Activated CD4-positive, alpha-beta T cell treated with anti-CD3 and anti-CD28 coated beads, Interleukin-2, amount 10 ng/mL, durations not matched to agents 24 days and 14 days (primary cell): ENCODE measurements at places on chromosomes 4 and X. TPM values are rescaled to one million over a fixed set of nuclear protein-coding genes. Genes with fewer than 3 reads are reported as not detected.

- H3K4me3 ChIP-seq: no peak overlapping the region
- no peak for DNase-seq
- H3K27ac ChIP-seq: no peak overlapping the region
- no peaks in the 10 kb centered on the region for H3K27me3 ChIP-seq
- no peaks in the 10 kb centered on the region for H3K4me1 ChIP-seq
These were observed 54.6 kb downstream of the RELL1 start for GRCh38 chr4:37631551-37631950.

- peaks cover 11% of the 10 kb centered on the region for H3K4me1 ChIP-seq
- no peak overlapping the region for H3K27ac ChIP-seq
- DNase-seq: no peak
- H3K36me3 ChIP-seq: no peaks in the 10 kb centered on the region
These were observed 424 bp downstream of the SATL1 start for GRCh38 chrX:85243155-85243554.

DNA sequence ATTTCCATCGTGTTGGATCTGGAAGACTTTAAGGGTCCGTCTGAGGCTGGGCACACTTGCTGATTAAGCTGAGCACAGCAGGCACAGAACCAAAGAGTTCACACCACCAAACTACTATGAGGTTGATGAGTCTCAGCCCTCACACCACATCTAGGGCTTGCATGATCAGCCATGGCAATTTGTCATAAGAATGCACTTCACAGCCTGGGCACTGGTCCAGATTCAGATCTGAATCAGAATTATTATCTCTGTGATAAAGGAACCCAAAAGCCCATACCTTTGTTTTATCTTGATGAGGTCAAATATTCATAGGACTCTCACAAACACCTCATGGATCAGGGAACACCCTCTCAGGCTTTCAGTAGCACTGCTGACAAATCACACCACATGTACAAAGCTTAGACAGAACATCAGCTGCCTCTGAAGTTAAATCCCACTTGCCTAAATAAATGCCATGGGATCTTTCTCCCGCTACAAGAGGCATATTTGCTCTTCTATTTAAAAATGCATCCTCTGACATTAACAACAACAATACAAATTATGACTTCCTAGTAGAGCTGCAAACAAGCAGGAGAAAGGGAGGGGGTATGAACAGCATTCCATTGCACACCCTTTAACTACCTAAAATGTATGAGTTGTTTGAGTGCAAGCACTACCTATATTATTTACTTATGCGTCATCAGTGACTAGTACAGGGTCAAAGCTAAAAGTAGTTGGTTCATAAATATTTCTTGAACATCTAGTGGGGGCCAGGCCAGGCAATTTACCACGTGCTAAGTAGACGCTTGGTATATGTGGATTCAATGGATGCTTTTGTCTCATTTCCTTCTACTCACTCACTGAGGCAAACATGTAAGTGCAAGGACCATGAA is 186.3 kb upstream of the FGF13 start:
- H3K36me3 ChIP-seq: no peaks in the 10 kb centered on the region
- no peak overlapping the region for H3K27ac ChIP-seq
- no peaks in the 10 kb centered on the region for H3K4me1 ChIP-seq
- no peaks in the 10 kb centered on the region for H3K27me3 ChIP-seq
- DNase-seq: no peak

GRCh38 chr4:91116861-91117260 is 989.7 kb downstream of the CCSER1 start:
- H3K27me3 ChIP-seq: no peaks in the 10 kb centered on the region
- H3K4me1 ChIP-seq: no peaks in the 10 kb centered on the region
- DNase-seq: no peak
- H3K36me3 ChIP-seq: no peaks in the 10 kb centered on the region
- no peak overlapping the region for H3K27ac ChIP-seq

The DYNLT3 gene
- 13.3 and 14.5 TPM in 2 replicates for total RNA-seq

The MGARP gene
- total RNA-seq: 0.14 and 0.21 TPM in 2 replicates

DNA sequence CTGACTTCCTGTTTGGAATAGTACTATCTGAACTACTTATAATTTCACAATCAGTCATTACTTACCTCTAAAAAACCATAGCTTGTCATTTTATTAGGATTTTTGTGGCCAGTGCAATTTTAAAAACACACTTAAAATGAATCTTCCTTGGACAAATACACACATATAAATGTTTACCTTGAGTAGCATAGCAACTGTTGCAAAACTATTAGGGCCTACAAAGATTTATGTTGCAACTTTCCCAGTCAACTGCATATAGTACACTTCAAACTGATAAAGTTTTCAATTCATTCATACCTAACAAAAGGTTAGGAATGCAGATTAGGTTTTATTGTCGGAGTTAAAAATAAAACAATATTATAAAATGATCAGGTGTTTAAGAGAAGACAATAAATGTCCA is 193.0 kb downstream of the PDGFC start:
- H3K36me3 ChIP-seq: no peaks in the 10 kb centered on the region
- H3K27ac ChIP-seq: no peak overlapping the region
- H3K4me3 ChIP-seq: no peak overlapping the region
- H3K27me3 ChIP-seq: no peaks in the 10 kb centered on the region
- no peaks in the 10 kb centered on the region for H3K4me1 ChIP-seq

DNA sequence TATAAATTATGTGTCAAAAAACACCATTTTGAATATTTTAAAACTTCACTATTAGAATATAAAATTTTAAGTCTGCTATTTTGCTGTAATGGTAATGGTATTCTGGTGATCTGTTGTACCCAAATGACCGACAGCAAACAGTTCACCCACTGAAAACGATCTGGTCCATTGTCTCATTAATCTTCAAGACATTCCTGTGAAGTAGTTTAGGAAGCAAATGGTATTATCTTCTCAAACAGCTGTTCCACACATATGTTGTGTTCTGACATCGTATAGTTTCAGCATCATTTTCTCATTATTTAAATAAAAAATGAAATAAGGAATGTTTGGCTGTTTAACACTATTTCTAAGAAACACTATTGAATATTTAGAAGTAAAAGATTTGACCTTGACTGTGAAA is 98.1 kb downstream of the WWC2 start:
- no peaks in the 10 kb centered on the region for H3K4me1 ChIP-seq
- H3K4me3 ChIP-seq: no peak overlapping the region
- no peak for DNase-seq
- no peaks in the 10 kb centered on the region for H3K36me3 ChIP-seq
- no peak overlapping the region for H3K27ac ChIP-seq
- peaks cover 30% of the 10 kb centered on the region for H3K27me3 ChIP-seq

GRCh38 chr4:574346-575161 is 1.5 kb downstream of the TMEM271 start:
- peaks cover 39% of the 10 kb centered on the region for H3K27me3 ChIP-seq
- DNase-seq: no peak
- H3K36me3 ChIP-seq: peaks cover 7% of the 10 kb centered on the region
- peaks cover 4% of the 10 kb centered on the region for H3K4me1 ChIP-seq

The DCAF16 gene
- total RNA-seq: 47.1 and 51.4 TPM in 2 replicates

GRCh38 chrX:120365320-120365719 is 3.4 kb downstream of the ATP1B4 start:
- peak; percentile 81 for DNase-seq
- no peak overlapping the region for H3K27ac ChIP-seq
- H3K4me3 ChIP-seq: no peak overlapping the region
- no peaks in the 10 kb centered on the region for H3K4me1 ChIP-seq
- H3K27me3 ChIP-seq: peaks cover 3% of the 10 kb centered on the region

The MTTP gene
- not detected in 2 replicates for total RNA-seq

- H3K27me3 ChIP-seq: no peaks in the 10 kb centered on the region
- H3K36me3 ChIP-seq: peaks cover 42% of the 10 kb centered on the region
- no peak overlapping the region for H3K4me3 ChIP-seq
- H3K27ac ChIP-seq: peak overlapping the region; percentile 7
- peaks cover 9% of the 10 kb centered on the region for H3K4me1 ChIP-seq
These were observed 39.6 kb downstream of the DDX60L start for GRCh38 chr4:168440442-168441264.

The ZNF157 gene
- 0.31 and 0.40 TPM in 2 replicates for total RNA-seq

GRCh38 chrX:9458516-9459078 is 6.3 kb upstream of the TBL1X start:
- H3K4me3 ChIP-seq: no peak overlapping the region
- H3K27ac ChIP-seq: no peak overlapping the region
- H3K36me3 ChIP-seq: peaks cover 3% of the 10 kb centered on the region
- H3K27me3 ChIP-seq: peaks cover 5% of the 10 kb centered on the region
- DNase-seq: no peak

GRCh38 chrX:43731086-43731485 is 75.0 kb downstream of the MAOA start:
- H3K36me3 ChIP-seq: no peaks in the 10 kb centered on the region
- H3K4me3 ChIP-seq: no peak overlapping the region

The MGAT4D gene
- not detected in 2 replicates for total RNA-seq

The ABLIM2 gene
- 0.28 and 0.63 TPM in 2 replicates for total RNA-seq

The UXT gene
- total RNA-seq: 174 and 194 TPM in 2 replicates

GRCh38 chr4:88865466-88865865 is 167.8 kb upstream of the NAP1L5 start:
- no peaks in the 10 kb centered on the region for H3K36me3 ChIP-seq
- H3K4me1 ChIP-seq: no peaks in the 10 kb centered on the region
- DNase-seq: no peak

The MAOA gene
- total RNA-seq: 1.8 and 2.0 TPM in 2 replicates

The USP17L21 gene
- total RNA-seq: not detected in 2 replicates

The ARR3 gene
- not detected in 2 replicates for total RNA-seq

DNA sequence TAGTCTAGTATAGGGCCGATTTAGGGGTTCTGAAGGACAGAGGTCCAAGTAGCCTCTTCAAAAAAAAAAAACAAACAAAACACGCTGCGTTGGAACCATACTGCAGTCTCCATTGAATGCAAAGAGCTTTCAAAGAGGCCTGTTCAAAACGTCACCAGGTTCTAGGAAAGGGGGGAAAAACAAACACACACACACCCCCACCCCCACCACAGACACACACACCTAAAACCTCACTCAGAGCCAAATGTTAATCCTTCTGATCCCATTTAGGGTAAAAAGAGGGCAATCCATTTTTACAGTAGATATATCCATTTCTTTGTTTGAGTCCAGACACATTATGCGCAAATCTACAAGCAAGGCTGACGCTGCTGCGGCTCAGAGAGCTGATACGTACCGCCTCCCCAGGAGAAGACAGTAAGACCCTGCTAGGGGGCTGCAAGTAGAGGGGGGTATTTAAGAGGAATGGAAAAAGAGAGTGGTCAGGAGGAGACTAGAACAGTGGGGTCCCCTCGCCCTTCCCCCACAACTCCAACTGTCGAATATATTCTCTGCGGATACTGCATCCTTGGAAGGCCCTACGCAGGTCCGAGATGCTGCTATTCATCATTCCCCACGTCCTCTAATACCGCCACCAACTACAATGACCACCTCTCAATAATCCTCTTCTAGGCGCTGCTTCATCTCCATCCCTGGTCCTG is 1.3 kb downstream of the NKRF start:
- H3K27me3 ChIP-seq: no peaks in the 10 kb centered on the region
- H3K4me1 ChIP-seq: peaks cover 20% of the 10 kb centered on the region
- peaks cover 15% of the 10 kb centered on the region for H3K36me3 ChIP-seq
- H3K4me3 ChIP-seq: peak overlapping the region; percentile 99
- peak; percentile 56 for DNase-seq
- H3K27ac ChIP-seq: peak overlapping the region; percentile 93

The TMEM31 gene
- not detected in 2 replicates for total RNA-seq

- no peaks in the 10 kb centered on the region for H3K36me3 ChIP-seq
- H3K27me3 ChIP-seq: peaks cover 10% of the 10 kb centered on the region
- no peak overlapping the region for H3K4me3 ChIP-seq
- no peak overlapping the region for H3K27ac ChIP-seq
- DNase-seq: no peak
These were observed 162.6 kb downstream of the ZNF674 start for GRCh38 chrX:46382595-46382994.

- no peak for DNase-seq
- H3K4me1 ChIP-seq: peaks cover 63% of the 10 kb centered on the region
- H3K27me3 ChIP-seq: no peaks in the 10 kb centered on the region
- peaks cover 11% of the 10 kb centered on the region for H3K36me3 ChIP-seq
- H3K4me3 ChIP-seq: peak overlapping the region; percentile 42
These were observed 21.1 kb downstream of the VSIG4 start for GRCh38 chrX:66018585-66019309.

The SH3TC1 gene
- 16.0 and 20.9 TPM in 2 replicates for total RNA-seq

DNA sequence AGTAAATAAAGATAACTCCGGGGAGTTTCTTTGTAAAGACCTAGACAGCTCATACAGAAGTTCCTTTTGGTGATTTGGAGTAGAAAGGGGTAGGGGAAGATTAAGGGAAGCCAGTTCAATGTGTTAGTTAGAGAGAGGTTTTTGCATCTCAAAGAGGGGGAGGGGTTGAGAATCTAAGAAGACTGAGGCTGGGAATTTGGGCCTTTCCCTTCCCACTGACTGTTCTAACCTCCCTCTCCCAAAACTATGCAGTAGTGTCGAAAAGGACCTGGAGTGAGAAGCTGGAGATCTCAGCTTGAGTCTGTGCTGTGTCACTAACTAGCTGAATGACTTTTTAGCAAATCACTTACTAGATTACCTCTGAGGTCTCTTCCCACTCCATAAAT is 55.7 kb upstream of the CCDC160 start:
- H3K4me1 ChIP-seq: peaks cover 18% of the 10 kb centered on the region
- peaks cover 7% of the 10 kb centered on the region for H3K27me3 ChIP-seq
- no peak for DNase-seq
- peaks cover 1% of the 10 kb centered on the region for H3K36me3 ChIP-seq
- H3K27ac ChIP-seq: no peak overlapping the region

The SMIM10L2A gene
- 1.2 and 1.3 TPM in 2 replicates for total RNA-seq

The ARMCX5 gene
- 8.1 and 8.9 TPM in 2 replicates for total RNA-seq

The ZAR1 gene
- total RNA-seq: not detected in 2 replicates

- no peak overlapping the region for H3K27ac ChIP-seq
- no peaks in the 10 kb centered on the region for H3K27me3 ChIP-seq
These were observed 124.9 kb downstream of the RELL1 start for GRCh38 chr4:37561196-37561802.

The PCDH11X gene
- not detected in 2 replicates for total RNA-seq

The LAMP2 gene
- total RNA-seq: 42.6 and 44.3 TPM in 2 replicates

DNA sequence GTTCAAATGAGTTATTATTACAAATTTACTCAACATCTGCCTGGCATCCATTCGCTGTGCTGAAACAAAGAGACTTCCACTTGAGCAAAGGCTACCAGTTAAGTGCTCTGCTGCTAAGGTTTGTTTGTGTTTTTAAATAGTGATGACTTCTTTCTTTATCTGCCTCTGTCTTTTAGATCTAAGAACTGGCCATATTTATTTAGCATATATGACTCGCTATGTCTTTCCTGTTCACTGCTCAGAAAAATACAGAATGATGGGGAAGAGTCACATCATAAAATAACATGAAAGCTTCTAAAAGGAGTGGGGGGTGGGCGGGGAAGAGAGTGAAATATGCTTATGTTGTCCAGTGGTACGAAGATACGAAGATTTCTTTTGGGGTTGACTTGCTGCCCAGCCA is 322.2 kb downstream of the GPAT3 start:
- no peak overlapping the region for H3K27ac ChIP-seq
- H3K4me3 ChIP-seq: no peak overlapping the region
- H3K4me1 ChIP-seq: no peaks in the 10 kb centered on the region
- DNase-seq: no peak
- H3K27me3 ChIP-seq: no peaks in the 10 kb centered on the region

The ARAF gene
- total RNA-seq: 77.3 and 78.9 TPM in 2 replicates

DNA sequence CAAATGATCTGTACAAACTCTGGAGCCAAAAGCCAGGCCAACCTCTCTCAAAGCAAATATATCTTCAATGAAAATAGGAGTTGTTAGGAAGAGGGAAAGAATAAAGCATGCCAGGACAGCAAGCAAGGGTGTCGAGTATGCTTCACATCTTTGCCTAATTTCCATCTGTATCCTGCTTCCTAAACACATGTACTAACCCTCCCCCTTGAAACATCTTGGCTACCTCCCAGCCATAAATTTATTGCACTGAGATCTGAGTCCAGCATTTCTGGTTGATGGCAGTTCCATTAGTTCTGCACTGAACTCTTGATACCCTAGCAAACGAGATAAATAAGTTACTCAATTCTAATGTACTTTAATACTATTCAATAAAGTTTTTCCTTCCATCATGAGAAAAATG is 430.5 kb upstream of the TRAM1L1 start:
- H3K4me3 ChIP-seq: no peak overlapping the region
- no peaks in the 10 kb centered on the region for H3K36me3 ChIP-seq
- H3K27ac ChIP-seq: no peak overlapping the region
- no peaks in the 10 kb centered on the region for H3K4me1 ChIP-seq
- H3K27me3 ChIP-seq: no peaks in the 10 kb centered on the region
- no peak for DNase-seq
